Activated T-helper 9 cell treated with anti-CD3 and anti-CD28 coated beads, Interleukin-2, amount 50 U/mL, for 16 hours (primary cell): ENCODE measurements at places on chromosomes 16 and 17.
A peak's percentile ranks its signal among the peaks of the same experiment; 100 is the strongest.

- no peak for DNase-seq
Measured at GRCh38 chr16:66576296-66576695, 3.0 kb upstream of the CMTM2 start.

GRCh38 chr16:84844049-84844350 lies 24.2 kb downstream of the CRISPLD2 start:
- DNase-seq, result no peak

- no peak for DNase-seq
Measured at GRCh38 chr16:30539000-30539964, 4.6 kb upstream of the ZNF747 start.

GRCh38 chr16:1443403-1443973 lies 868 bp downstream of the CCDC154 start:
- DNase-seq, result no peak

DNA sequence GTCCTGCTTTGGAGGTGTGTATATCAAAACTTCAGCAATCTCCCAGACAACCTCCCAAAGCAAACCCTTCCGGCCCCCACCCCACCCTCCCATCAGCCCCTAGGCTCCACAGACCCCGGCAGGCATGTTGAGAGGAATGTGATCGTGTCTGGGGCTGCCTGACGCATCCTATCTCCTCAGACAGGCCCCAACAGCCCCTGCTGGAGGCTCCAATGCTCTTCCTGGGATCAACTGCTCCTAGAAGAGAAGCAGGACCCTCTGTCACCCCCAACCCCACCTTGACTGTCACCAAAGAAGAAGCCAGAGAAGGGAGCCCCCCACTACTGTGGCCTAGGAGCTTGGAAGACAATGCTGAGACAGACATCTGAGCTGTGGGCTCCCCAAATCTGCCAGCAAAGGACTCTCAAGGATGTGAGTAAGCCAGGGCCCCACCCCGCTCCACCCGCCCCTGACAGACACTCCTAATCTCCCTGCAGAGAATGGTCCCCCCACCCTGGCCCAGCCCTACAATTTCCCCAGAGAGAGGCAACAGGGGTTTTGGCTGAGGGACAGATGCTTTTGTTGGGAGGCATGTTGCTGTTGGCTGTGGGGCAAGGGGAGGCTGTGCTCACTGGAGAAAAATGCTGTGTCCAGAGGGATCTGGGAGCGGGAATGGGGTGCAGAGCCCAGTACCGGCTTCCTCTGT lies 1.6 kb upstream of the KRT14 start:
- DNase-seq, result no peak

DNA sequence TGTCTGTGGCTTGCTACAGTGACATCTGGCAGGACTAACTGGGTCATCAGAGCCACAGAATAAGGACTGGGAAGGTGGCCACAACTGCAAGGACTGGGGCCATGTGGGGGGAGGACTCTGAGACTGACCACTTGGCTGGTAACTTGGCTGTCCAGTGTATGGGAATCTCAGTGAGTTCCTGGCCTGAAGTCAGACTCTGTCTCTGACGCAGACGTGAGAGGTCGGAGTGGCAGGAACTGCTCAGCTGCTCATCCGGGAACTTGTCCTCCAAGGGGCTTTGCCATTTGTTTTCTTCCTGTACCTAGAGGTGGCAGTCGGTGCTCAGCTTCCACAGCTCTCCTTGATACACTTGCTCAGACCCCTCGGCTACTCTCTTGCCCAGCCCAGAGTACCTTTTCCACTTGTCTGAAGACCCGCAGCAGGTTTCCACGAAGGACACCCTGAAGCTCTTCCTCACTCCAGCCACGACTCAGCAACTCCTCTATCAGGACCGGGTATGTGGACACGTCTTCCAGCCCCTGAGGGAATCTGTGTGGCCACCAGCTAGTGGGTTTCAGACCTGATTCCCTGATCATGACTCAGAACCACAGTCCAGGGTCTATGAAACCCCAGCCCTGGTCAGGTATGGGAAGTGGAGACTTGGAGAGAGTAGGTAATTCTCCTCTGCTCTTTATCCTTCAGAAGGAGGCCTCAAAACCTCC lies 7.3 kb upstream of the DPEP3 start:
- DNase-seq, result no peak

GRCh38 chr16:62363501-62363900 lies 327.3 kb upstream of the CDH8 start:
- DNase-seq, result no peak

DNA sequence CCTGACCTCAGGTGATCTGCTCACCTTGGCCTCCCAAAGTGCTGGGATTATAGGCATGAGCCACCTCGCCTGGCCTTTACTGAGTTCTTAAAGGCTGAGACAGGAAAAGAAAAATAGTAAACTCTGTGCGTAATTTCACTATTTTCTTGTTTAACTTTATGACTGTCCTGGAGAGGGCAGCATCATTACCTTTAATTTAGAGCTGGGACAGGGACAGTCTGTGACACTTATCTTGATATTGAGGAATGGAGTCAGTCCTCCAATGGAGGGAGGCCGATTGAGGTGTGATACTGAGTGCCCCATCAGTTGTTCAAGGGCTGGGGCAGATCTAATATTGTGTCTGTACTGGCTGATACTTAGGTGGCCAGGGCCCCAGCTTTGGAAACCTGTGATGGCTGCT lies 21.5 kb upstream of the SPN start:
- no peak for DNase-seq

DNA sequence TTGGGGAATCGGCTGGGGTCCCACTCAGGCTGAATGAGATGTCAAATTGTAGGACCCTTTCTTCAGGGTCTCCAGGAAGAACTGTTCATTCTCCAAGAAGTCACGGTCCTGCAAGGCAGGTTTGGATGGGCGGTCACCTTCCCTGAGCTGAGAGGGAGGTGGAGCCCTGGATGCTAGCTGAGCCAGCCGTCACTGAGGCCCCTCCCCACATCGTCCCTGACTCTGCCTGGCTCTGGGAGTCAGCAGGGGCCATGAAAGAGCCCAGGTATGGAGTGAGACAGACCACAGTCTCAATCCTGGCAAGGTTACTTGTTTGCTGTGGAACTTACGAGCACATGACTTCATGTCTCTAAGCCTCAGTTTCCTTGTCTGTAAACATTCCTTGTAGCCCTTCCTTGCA lies 6.0 kb upstream of the MRPL38 start:
- no peak for DNase-seq

DNA sequence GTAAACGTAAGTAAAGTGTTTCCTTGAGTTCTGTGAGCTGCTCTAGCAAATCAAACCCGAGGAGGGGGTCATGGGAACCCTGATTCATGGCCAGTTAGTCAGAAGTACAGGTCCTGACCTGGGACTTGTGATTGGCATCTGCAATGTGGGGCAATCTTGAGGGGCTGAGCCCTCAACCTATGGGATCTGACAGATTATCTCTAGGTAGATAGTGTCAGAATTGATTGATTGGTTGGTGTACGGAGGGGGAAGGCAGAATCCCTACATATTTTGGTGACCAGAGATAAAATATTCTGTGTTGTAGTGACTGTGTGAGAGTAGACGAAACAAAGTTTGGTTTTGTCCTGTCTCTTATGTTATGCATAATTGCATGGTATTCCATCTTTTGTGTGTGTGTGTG lies 100.5 kb upstream of the NETO2 start:
- DNase-seq, result no peak

DNA sequence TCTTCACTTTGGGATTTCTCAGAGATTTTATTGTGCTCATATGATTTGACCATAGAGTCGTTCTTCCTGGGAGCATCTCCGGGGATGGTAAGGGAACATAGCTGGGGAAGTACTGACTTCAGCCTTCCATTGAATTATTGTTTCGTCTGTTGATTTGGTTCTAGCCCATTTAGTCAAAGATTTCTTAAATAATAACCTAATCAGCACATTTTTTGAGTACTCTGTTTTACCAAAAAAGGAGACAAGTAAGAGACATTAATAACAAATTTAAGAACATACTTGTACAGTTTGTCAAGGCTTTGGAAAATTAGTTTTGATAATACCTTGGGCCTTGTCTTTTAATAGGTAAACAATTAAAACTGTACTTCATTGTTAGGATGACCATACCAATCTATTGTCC lies 78.0 kb downstream of the CDRT15 start:
- no peak for DNase-seq

DNA sequence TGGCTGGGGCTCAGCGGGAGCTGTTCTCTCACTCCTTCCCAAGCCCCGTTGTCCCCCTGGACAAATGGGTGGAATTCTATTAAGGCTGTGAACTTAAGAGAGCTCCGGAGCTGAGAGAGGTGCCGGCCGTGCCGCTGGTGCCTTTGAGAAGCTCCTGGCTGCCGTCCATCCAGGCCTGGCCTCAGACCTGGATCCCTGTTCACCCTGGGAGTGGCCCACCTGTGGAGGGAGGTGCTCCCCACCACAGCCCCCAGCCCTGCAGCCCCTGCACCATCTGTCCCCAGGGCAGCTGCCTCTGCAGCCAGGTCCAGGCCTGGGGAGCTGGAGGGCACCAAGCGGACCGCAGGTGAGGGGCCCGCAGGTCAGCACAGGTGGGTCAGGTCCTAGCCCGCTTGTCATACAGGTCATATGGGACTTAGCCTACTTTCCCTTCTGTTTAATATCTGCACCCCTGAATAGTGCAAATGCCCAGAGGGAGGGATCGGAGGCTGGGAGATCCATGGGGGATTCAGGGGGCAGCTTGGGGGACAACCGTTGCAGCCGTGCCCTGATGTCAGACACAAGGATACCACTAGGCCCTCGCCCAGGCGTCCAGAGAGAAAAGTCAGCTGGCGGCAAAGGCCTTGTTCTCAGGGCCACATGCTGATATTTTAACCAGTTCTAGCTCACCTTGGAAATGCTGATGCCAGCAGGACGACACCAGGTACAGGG lies 15.2 kb upstream of the METRNL start:
- no peak for DNase-seq

- DNase-seq, result no peak
Measured at GRCh38 chr16:804193-805048, 3.9 kb upstream of the GNG13 start.

GRCh38 chr16:88901718-88902337 lies 35.4 kb upstream of the PABPN1L start:
- no peak for DNase-seq

GRCh38 chr17:80384078-80384960 lies 30.6 kb upstream of the ENDOV start:
- DNase-seq, result no peak

GRCh38 chr17:38917259-38917658 lies 8.2 kb upstream of the LASP1NB start:
- no peak for DNase-seq

DNA sequence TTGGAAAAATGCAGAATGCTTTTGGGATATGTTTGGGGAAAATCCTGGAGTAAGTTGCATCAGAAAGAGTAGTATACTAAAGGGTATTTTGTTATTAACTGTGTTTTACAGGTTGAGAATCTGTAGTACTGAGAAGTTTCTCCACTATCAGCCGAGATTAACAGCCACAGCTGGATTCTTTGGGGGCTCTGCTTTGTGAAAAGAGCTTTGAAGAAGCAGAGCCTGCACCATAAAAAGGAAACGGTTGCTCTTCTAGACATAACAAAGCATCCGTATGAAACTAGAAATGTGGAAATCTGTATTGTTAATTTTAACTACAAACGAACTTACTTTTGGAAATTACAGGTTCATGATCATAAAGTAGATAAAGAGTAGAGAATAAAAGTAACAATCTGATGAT lies 5.3 kb downstream of the NLK start:
- no peak for DNase-seq

DNA sequence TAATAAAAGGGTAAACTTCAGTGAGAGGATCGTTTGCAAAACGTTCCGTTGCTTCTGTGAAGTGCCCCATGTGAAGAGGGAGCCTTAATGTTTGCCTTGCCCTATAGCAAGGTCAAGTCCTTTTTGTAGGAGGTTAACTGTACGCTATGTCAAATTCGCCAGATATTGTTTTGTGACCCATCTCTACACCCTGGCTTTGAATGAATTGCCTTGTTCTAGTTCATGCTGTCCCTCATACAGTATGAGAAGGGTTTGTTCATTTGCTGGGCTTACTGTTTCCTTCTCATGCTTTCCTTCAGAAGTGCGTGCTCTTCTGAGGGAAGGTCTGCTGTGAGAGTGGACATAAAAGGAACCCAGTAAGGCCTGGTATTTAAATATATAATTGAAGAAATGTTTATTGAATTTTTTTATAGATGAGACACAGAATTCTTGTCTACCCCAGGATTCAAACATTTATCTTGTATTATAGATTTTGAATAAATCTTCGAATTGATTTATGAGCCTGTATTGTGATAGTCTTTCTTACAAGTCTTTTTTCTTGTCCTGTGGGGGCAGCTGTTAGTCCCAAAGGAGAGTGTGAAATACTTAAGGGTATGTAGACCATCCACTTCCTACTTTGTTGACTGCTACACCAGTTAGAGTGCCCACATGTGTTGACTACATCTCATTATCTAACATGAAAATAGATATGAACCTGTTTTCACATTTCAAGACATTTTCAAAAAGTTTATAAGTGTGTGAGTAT lies 1.7 kb downstream of the MAP3K3 start:
- DNase-seq, result no peak

DNA sequence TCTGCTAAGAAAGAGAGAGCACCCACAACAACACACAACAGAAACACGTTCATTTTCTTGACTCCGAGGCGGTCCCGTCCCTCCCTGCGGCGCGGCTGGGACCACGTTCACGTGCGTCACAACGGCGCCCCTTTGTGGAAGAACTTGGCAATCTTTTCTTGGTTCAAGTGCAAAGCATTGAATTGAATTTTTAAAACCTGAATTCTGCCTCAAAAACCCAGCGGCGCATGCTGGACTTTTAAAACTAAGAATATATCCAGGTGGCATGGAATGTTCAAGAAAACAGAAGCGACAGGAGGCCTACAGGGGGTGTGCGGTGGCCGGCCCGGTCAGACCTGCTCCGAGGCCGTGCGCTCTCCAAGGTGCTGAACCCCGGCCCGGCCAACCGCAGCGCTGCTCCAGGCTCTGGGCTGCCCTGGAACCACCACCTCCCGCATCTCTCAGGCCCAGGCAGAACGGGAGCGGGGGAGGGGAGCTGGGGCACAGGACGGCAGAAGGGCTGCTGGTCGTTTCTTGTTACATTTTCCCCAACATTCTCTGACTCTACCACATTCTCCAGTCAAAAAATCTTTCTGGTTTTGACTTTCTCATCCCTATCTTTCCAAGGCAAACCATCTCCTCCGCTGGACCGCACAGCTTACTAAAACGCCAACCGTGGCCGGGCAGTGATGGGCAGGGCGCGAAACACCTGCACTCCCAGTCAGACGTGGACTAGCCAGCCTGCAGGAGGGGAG lies 3.4 kb upstream of the HEXD start:
- DNase-seq, result peak; percentile 52

DNA sequence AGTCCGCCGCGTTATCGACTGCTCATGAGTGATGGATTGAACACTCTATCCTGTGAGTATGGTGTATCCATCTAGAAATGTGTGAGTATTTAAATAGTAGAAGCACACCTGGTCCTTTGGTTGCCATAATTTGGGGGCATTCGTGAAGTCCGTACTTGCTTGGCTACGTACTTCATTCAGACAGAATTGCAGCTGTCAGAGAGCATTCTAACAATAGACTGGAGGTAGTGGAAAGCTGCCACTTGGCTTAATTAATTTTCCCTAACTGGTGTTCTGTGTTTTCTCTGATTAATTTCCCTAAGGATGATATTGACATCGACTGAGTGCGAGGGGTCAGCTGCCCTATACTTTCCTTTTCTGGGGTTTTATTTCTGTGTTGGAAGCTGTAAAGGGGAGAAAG lies 14.1 kb downstream of the RPA1 start:
- no peak for DNase-seq

GRCh38 chr16:10514369-10515055 lies 65.9 kb downstream of the EMP2 start:
- DNase-seq, result peak; percentile 3
